ENCODE measurements at places on chromosomes 16 and 17.

GRCh38 chr17:47267354-47267828 is 13.8 kb downstream of the ITGB3 start:
- no peak for DNase-seq

DNA sequence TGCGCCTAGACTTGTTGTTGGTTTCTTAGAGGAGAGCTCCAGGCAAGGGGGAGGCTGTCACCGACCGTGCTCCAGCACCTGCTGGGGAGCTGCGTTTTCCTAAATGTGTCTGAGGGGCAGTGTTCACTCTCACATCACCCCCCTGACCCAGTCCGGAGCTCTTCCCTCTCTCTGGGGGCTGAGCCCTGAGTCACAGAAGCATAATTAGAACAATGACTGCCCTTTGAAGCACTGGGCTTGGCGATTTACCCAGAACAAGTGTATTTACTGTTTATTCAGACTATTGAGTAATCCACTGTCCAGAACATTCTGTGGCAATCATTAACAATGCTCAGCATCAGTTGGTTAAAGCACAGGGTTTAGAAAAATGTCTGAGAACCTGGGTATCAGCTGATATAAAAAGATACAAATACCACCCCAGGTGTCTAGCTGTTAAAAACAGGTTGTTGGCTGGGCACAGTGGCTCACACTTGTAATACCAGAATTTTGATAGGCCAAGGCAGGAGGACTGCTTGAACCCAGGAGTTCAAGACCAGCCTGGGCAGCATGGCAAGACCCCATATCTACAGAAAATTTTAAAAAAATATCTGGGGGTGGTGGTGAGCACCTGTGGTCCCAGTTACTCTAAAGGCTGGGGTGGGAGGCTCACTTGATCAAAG is 8.1 kb downstream of the CES4A start:
- DNase-seq = no peak

GRCh38 chr16:27313422-27314160 is at the start of gene IL4R:
TSS of gene IL4R (plus strand) at chr16:27313974. CDS start at chr16:27340204, 26,230 bp downstream.
- DNase-seq = peak; percentile 86

- DNase-seq = no peak
Measured at GRCh38 chr16:54398986-54399385, 112.4 kb upstream of the IRX3 start.

DNA sequence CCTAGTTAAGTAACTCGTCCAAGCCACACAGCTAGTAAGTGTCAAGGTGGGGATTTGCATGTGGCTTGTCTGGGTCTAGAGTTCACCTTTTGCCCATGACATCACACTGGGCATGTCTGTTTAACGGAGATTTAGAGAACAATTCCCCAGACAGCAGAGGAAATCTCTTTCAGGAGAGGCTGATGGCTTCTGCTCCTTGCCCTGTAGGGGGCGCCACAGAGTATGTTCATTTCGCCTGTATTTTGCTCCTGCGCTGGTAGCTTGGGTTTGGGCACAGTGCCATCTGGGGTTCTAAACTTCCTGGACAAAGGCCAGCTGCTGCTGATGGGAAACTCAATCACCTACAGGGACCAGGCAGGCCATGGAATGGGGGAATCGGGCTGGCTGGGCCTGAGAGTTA is 20.4 kb downstream of the OTOA start:
- peak; percentile 23 for DNase-seq

DNA sequence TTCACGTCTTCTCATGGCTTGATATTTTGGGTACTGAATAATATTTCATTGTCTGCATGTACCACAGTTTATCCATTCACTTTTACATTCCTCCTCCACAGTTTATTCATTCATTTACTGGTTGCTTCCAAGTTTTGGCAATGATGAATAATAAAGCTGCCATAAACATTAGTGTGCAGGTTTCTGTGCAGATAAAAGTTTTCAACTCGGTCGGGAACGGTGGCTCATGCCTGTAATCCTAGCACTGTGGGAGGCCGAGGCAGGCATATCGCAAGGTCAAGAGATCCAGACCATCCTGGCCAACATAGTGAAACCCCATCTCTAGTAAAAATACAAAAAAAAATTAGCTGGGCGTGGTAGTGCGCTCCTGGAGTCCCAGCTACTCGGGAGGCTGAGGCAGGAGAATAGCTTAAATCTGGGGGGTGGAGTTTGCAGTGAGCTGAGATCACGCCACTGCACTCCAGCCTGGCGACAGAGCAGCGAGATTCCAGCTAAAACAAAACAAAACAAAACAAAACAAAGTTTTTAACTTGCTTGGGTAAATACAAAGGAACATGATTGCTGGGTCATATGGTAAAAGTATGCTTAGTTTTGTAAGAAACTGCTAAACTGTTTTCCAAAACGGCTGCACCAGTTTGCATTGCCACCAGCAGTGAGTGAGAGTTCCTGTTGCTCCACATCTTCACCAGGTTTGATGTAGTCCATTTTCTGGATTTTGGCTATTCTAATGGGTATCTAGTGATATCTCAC is 89.5 kb downstream of the WWP2 start:
- DNase-seq = no peak

GRCh38 chr16:608019-608418 is 18.2 kb downstream of the RAB40C start:
- DNase-seq = no peak

DNA sequence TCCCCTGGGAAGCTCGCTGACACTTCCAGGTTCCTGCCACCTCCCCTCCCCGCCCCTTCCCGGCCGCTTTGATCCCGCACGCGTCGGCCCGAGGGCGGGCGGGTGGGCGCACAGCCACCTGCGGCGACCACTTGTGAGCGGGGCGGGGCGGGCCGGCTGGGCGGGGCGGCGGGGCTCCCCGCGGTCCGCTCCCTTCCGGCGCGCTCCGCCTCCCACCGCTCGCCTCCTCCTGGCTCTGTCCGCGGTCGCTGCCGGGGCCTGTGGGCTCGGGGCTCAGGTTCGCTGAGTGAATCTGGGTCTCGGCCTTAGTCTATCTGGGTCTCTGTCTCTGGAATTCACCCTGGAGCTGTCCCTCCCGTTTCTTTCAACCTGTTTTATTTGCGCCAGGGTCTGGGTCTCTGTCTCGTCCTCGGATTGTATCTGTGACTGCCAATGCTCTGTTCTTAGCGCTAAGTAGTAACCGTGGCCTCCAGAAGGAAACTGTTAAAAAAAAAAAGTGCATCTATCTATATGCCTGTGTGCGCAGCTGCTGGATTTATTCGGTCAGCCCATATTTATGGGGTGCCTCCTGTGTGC is 2.7 kb upstream of the HES7 start:
- DNase-seq = no peak

GRCh38 chr17:61532826-61533225 is 58.2 kb downstream of the NACA2 start:
- no peak for DNase-seq

- DNase-seq = no peak
Measured at GRCh38 chr17:66837885-66838665, 3.2 kb downstream of the CACNG5 start.

DNA sequence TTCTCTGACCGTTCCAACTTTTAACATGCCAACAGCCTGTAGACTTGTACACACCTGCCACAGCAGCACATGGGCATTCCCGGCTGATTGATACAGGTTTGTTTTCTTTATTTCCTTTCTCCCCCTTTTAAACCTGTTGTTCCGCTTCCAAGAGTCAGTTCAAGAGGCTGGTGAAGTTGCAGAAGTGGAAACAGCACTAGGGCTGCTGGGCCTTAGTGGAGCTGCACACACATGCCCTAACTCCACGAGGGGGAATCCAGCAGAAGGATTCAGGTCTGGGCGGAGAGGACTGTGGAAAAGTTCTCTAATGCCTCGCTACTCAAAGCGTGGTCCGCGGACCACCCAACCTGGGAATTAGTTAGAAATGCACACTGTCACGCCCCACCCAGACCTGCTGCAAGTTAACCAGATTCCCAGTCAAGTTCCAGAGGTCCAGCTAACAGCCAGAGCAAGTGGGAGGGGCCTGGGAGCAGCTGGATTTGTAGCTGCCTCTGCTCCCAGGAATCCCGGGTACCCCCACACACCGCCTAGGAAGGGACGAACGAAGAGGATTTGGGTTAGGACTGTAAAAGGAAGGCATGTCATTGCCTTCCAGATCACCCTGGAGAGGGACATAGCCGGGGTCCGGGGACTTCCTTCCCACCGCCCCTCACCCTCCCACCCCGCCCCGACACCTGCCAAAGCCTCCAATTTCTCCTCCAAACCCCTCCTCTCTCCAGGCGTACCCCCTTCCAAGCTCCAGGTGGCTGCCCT is 542 bp downstream of the SLC39A11 start:
- DNase-seq = peak; percentile 61

GRCh38 chr16:54418903-54419302 is 132.3 kb upstream of the IRX3 start:
- DNase-seq = no peak

DNA sequence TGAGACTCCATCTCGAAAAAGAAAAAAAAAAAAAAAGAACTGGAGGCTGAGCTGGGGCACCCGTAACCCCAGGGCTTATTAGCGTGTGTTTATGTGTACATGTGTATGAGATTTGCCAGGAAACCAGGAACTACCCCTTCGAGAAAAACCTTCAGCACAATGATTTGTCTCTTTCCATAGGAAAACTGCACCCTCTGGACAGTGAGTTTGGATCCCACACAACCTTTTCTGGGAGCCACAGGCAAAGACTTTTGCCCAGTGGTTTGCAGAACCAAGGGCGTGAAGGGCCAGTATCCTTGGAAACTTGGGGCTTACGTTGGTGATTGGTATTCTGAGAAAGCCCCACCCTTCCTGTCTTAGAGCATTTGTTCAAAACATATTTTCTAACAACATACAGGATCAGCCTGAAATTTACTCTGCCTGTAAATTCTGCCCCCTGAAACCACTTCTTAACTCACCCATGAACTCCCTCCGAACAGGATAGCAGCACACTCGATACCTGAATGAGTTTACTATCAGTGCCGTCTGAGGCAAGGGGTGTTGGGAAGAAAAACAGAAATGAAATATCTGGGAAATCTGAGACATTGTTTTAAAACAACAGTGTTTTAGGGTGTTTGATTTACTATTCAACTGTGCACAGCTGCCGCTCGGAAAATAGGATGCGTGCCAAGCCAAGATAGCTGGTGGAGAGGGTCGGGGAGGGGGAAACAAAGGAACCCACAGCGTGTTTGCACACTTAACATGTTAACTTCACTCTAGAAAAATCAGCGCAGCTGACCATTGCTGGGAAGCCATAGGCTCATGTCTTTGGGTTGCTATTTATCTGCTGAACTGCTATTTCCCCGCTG is 40.2 kb upstream of the MAF start:
- DNase-seq = no peak

GRCh38 chr17:51971121-51971520 is 187.4 kb downstream of the CA10 start:
- DNase-seq = no peak

DNA sequence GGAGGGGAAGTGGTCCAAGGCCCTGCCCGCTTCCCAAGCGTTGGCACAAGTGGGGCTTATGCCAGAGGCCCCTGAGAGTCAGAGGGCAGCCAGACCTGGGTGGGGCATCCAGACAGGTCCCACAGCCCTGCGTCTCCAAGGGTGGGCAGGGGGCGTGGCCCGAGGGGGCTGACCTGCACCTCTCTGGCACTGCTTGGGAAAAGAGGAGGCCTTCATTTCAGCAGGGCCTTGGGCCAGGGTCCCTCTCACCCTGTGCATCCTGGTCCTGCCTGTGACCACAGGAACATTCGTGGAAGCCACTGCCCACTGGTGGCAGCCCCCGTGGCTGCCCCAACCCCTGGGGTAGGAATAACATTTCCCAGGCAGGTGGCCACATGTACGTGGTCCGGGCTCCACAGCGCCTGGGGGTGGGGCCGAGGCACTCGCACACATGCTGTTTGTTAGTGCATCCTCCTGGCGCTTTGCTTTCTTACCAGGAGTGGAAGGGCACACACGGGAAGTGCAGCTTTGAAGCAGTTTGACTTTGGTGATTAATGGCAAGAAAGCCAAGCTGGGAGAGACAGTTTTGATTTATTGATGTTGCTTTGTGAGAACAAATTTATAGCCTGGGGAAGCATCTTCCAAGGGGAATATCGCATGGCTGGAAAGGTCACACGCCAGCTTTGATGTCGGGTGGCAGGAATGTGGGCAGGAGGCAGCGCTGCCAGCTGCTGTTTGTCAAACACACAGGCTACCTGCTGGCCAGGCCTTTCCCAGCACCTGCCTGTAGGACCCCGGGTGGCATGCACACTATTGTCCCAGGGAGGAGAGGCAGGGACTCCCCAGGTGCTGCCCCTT is 4.3 kb downstream of the CENPX start:
- no peak for DNase-seq

GRCh38 chr16:50038756-50039529 is 13.9 kb downstream of the CNEP1R1 start:
- peak; percentile 97 for DNase-seq

DNA sequence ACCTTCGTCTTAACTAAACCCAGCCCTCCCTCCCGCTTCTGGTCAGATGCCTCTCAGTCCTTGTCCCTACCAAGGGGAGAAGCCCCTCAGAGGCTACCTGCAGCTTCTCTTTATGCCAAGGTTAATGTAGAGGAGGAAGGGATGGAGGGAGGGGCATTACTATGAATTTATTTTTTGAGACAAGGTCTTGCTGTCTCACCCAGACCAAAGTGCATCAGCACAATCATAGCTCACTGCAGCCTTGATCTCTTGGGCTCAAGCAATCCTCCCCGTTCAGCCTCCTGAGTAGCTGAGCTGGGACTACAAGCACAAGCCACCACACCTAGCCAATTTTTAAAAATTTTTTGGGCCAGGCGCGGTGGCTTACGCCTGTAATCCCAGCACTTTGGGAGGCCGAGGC is 15.3 kb downstream of the EPOP start:
- DNase-seq = no peak

DNA sequence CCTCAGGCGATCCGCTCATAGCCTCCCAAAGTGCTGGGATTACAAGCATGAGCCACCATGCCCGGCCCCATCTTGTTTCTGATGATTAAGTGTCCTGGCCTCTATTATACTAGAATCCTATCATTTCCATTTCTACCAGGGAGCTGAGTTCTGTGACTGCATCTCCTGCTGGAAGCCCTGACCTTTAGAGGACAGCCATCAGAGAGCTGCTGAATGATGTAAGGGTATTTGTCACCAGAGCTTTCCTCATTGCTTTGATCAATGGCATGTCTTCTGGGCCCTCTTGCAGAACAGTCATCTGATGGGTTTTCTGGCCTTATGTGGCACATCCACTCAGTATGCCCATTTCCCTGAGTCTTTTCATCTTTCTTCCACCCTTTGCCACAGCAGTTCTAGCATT is 39.9 kb downstream of the PSMD12 start:
- no peak for DNase-seq

- DNase-seq = no peak
Measured at GRCh38 chr17:76022285-76022684, 4.8 kb downstream of the EVPL start.

Measured in inflammatory macrophage (primary cell).